Regular cardiac myocyte (primary cell): ENCODE measurements at places on chromosomes 12 and 14. TPM values are rescaled to one million over a fixed set of nuclear protein-coding genes. Genes with fewer than 3 reads are reported as not detected.

The CD163 gene
- under 0.01 TPM in 1 of 2 replicates, not detected in the other for total RNA-seq

The MFAP5 gene
- total RNA-seq: 124 and 311 TPM in 2 replicates

The GON7 gene
- total RNA-seq: 9.0 and 16.5 TPM in 2 replicates

The TPCN1 gene
- total RNA-seq: 14.6 and 20.6 TPM in 2 replicates
